ENCODE measurements at places on chromosomes 5 and 9.

GRCh38 chr9:131503626-131504465 lies 1.1 kb downstream of the POMT1 start:
- DNase-seq, result peak; percentile 24

GRCh38 chr9:7287986-7288385 lies 511.6 kb downstream of the DMAC1 start:
- DNase-seq, result no peak

DNA sequence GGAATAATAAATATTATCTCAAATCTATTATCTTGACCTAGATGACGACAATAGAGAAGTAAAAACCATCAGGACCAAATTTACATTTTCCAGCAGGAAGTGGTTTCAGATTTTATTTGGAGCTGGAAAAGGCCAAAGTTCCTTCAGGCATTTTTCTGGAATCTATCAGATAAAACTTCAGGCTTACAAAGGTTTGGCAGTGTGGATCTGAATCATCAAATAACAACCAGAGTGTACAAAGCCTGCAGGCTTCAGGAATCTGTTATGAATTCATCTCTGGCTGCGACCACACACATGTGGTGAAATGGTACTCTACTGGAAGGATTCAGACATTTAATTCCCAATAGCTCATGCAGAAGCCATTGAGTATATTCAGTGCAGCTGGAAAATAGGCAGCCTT lies 726.4 kb upstream of the GRAMD2B start:
- DNase-seq, result no peak

- DNase-seq, result no peak
Measured at GRCh38 chr5:157915638-157916037, 56.7 kb upstream of the CLINT1 start.

DNA sequence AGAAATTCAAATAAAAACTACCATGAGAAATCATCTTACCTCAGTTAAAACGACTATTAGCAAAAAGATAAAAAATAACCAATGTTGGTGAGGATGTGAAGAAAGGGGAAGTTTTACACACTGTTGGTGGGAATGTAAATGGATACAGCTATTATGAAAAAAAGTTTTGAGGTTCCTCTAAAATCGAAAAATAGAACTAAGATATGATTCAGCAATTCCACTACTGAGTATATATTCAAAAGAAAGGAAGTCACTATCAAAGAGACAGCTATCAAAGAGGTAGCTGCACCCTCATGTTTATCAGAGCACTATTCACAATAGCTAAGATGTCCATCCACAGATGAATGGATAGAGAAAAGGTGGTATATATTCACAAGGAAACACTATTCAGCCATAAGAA lies 1888.4 kb downstream of the MAT2B start:
- no peak for DNase-seq

GRCh38 chr9:4514252-4515128 lies 24.2 kb downstream of the SLC1A1 start:
- DNase-seq, result no peak

DNA sequence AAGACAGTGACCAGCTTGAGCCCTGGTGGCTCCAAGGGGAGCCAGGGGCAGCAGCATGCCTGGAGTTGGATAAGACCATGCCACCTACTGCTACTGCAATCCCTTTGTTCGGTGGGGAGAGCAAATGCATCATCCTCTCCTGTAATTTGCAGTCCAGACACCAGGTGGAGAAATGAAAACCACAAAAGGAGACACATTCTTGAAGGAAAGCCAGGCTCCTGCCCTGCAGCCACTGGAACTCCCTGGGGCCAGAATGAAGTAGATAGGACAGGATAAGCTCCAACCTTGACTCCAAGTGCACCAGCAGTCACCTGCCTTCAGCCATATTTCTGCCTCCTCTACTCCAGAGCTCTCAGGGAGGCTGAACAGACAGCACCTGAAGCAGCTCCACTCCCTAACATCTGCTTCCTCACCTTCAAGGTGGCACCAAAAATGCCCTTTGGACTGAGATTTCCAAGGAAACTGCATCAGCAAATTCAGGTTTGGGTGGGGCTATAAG lies 65.1 kb upstream of the IQGAP2 start:
- no peak for DNase-seq

- no peak for DNase-seq
Measured at GRCh38 chr5:139215107-139215975, 17.2 kb upstream of the SIL1 start.

GRCh38 chr9:107571148-107571547 lies 81.6 kb upstream of the KLF4 start:
- no peak for DNase-seq

GRCh38 chr5:40700116-40700782 lies 20.5 kb downstream of the PTGER4 start:
- no peak for DNase-seq

DNA sequence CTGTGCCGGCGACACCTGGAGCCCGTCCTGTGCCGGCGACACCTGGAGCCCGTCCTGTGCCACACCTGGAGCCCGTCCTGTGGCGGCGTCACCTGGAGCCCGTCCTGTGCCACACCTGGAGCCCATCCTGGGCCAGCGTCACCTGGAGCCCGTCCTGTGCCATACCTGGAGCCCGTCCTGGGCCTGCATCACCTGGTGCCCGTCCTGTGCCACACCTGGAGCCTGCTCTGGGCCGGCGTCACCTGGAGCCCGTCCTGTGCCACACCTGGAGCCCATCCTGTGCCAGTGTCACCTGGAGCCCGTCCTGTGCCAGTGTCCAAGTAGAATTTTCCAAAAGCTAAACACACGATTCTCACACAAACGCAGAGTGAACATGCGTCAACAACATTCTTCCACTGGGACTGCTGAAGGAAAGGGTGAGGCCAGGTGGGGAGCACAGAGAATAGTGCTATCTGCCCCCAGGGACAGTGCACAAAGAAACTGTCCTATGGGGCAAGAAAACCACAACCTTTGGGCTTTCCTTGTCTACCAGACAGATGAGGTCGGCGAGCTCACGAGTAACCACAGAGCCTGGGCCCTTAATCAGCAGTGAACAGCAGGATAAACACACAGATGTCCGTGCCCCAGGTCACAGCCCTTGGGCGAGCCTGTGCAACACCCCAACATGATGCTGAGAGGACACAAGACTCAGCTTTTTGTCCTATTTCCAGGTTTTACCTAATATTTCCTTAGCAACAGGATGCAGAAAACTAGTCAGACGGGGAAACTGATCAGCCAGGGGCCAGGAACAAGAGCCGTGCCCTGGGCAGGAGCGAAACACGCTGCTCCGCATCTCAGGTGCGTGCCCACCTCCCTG lies 7.9 kb downstream of the QSOX2 start:
- DNase-seq, result no peak

DNA sequence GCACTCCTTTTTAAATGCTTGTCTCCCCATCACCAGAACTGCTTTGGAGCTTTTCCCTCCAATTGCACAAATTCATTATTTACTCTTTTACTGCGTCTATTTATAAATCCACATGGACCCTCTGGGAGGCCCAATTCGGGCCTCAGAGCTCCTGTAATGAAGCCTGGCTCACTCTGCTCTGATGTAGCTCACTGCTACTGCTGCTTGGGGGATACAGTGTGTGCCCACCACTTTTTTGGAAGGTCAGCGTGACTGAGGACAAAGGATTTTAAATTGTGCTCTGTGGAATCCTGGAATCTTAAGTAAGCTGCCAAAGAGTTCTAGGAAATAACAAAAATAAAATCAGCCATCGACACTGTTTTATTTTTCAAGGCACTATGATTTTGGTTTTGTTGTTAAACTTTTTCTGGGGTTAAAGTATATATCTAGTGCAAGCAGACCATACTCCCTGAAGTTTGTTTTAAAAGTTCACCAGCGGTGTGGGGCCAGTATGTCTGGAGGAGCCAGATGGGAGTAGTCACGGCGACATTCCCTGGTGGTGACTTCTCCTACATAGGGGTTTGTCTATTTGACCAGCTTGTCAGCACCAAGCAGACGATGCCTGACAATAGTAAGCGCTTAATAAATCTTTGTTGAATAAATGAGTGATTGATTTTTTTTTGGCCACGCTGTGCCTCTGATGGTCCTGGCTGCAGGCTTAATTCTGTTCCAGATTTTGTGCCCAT lies 142.8 kb downstream of the TMEM38B start:
- no peak for DNase-seq

DNA sequence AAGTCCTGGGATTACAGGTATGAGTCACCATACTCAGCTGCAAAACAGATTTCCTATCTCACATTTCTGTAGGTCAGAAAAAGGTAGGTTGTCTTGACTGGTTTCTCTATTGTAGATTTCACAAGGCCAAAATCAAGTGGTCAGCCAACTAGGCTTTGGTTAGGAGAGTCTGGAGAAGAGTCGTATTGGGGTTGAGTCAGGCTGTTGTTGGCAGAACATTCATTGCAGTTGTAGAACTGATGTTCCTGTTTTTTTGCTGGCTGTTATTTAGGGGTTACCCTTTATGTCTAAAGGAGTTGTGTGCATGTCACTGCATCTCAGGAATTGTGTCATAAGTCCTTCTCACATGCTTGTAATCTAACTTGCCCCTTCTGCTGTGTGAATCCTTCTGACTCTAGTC lies 814.2 kb upstream of the GRAMD2B start:
- DNase-seq, result no peak

DNA sequence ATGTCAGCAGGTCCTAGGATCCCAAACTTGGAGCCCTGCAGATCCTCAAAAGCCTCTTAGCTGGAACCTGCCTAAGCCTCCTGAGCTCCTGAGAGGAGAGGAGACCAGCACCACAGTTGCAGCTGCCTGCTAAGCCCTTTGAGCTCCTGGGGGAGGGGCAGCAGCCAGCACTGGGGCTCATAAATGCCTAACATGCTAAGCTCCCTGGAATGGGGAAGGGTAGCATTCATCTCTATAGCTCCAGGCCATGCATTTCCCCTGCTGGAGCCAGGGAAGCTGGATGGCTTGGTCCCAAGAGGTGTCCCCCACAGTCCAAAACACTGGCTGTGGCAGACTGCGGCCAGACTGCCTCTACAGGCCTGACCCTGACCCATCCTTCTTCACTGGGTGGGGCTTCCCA lies 182.7 kb downstream of the KCNN2 start:
- DNase-seq, result no peak

DNA sequence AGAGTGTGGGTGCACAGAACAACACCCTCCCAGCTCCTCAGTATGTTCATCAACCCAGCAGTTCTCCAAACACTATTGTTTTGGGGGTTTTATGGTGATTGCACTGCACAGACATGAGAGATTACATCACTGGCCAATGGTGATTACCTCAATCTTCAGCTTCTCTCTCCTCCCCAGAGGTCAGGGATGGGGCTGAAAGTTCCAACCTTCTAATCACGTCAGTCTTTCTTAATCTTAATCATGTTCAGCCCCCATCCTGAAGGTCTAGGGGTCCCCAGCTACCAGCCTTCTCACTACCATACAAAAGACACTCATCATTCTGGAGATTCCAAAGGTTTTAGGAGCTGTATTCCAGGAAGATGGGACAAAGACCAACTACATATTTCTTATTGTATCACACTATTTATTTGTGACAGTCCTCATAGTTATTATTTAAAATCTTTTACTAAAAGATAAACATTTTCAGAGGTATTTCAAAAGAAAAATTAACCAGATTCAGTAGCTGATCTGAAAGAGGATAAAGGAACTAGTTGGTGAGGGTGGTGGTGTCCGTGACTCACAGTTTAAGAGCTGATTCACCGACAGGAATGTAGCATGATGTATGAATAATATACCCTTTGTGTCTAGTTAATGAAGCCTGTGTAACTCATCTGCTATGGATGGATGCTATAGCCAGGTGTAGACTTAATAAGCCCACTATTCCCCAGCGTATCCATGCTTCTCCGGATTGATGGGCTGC lies 35.6 kb downstream of the RASEF start:
- DNase-seq, result no peak

DNA sequence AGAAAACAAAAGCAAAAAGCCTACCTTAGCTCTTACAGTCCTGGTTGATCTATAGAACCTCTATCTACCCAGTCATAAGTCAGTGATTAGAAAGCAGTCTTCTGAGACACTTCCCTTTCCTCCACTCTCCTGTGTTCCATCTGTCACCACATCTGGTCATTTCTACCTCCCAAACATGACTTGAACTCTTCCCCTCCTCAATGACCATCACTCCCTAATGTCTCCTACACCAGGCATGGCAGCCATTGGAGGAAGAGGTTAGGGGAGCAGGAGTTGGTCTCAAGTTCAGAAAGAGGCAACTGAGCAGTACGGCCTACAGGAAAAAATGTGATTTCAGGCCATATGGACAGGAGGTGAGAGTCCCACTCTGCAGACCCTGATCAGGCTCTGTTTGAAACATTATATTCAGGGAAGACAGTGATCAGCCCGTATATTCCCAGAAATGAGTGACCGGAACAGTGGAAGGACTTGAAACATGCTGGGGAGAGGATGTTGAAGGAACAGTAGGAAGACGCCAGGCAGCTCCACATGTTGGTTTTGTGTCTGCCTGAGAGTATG lies 12.0 kb downstream of the ABLIM3 start:
- no peak for DNase-seq

DNA sequence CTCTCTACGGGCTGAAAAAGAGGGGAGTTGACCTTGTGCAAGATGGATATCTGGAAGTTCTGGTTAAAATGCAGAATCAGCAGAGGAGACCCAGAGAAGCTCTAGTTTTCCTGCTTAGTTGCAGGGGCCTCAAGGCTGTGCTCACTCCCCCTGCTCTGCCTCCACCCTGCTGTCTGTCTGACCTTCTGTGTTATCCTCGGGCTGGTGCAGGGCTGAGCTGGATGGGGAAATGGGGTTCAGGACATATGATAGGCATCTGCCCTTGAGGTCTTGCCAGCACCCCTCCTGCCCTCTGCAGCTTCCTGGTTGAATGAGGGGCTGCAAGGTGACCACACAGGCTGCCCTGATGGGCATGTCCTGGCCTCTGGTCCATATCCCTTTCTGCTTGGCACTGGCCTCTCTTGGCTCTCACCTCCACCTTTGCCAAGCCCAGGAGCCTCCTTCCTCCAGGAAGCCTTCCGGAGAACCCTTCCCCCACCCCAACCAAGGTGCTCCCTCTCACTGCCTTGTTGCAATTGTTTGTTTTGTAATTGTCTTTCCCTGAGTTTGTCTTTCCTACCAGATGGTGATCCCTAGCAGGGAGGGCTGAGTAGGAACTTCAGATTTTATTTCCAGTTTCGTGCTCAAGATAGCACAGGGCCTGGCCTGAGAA lies 1.3 kb downstream of the TMEM268 start:
- DNase-seq, result no peak

GRCh38 chr5:80399526-80400239 lies 8.2 kb upstream of the ZFYVE16 start:
- DNase-seq, result no peak

- no peak for DNase-seq
Measured at GRCh38 chr5:60162441-60162840, 268.9 kb upstream of the PDE4D start.

- no peak for DNase-seq
Measured at GRCh38 chr9:2127486-2127885, 112.3 kb downstream of the SMARCA2 start.

DNA sequence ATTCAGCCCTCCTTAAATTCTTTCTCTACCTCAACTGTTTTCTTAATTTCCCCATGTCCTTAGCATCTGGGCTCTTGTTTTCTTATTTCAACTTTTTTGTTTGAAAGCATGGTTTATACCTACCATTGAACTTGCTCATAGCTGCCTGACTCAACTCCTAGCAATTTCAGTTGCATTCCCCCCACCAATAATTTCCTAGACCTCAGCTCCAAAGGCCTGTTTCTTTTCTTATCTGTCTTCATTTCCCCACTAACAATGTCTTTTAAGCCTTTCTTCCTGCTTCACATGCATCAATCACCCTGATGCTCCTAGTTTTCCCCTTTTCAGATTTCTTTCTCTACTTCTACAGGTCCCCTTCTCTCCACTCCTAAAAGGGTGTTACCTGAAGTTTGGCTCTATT lies 129.7 kb upstream of the PDE4D start:
- no peak for DNase-seq

- DNase-seq, result no peak
Measured at GRCh38 chr5:10632110-10632761, 68.4 kb downstream of the ANKRD33B start.
